ENCODE measurements at places on chromosomes 4 and X. TPM values are rescaled to one million over a fixed set of nuclear protein-coding genes. Genes with fewer than 3 reads are reported as not detected.

GRCh38 chr4:100103671-100104070 is 86.6 kb downstream of the DDIT4L start:
- DNase-seq, result no peak

- no peak for DNase-seq
These were observed 40.9 kb downstream of the SOWAHB start for GRCh38 chr4:76857074-76857409.

DNA sequence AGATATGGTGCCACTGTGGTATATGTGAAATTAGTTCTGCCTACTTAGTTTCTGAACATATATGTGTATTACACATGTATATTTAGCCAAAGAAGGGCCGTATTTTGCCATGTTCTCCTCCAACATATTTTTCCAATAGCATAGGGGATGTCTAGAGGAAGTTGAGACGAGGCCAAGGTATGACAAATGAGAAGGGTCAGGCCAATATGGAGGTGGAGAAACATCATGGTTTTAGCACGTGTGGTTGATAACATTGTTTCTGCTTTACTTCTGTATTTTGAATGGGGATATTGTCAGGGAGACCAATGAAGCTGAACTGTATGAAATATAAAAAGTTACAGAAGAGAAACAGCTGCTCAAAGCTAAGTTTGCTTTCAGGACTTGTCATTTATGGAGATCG is 246.7 kb upstream of the TLL1 start:
- DNase-seq, result no peak

DNA sequence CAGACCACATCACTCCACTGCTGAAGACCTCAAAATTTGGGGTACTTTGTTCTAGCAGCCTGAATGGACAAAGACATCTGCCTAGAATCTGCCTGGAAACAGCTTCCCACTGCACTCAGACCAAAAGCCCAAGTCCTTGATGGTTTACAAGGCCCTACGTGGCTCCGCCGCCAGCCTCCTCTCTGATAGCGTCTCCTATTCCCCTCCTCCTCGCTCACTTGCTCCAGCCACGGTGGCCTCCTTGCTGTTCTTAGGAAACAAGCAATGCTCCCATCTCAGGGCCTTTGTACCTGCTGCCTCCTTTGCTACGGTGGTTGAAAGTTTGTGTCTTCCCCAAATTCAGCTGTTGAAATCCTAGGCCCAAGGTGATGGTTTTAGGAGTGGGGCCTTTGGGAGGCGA is 34.7 kb upstream of the SORCS2 start:
- no peak for DNase-seq

GRCh38 chrX:129665916-129666644 is 11.3 kb upstream of the APLN start:
- DNase-seq, result no peak

DNA sequence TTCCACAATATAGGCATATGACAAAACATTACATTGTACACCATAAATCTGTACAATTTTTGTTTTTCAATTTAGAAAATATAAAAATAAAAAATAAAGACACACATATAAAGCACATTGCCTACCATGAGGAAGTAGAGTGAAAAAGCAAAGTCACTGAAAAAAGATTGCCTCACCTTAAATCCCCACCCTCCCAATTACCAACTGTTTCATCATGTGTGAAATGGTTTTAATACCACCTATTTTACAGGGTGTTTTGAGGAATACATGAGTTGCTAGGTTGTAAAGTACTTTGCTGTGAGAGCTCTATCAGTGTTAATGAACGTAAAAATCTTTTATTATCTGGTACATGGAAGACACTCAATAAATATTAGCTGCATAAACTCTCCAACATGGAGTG is 373.6 kb upstream of the NDST3 start:
- no peak for DNase-seq

GRCh38 chr4:87679449-87680169 is 29.5 kb downstream of the DMP1 start:
- peak; percentile 68 for DNase-seq

DNA sequence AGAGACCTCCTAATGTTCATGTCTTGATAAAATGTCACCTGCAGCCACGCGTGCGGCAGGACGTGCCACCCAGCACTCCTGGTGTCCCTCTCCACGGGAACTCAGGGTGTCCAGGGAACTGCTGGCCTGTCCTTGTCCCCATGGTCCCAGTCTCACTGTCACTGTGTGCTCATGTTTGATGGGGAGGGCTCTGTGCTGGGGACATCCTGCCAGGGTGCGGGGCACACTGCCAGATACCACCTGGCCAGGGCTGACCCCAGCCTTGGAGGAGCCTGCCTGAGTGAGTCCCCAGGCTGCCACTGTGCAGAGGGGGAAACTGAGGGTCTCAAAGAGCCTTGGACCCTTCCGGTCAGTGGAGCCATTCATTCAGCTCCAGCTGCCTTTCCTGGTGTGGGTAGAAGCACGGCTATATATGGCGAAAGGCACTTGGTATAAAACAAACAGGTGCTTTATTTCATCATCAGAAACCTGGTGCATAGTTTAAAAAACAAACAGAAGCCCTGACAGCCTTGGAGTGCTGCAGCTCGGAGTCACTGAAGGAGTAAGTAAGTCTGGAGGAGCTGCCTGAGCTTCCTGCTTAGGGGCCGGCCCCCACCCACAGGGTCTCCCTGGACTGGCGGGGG is 33.0 kb downstream of the NOP14 start:
- DNase-seq, result peak; percentile 64

- DNase-seq, result no peak
These were observed 21.7 kb downstream of the PDLIM3 start for GRCh38 chr4:185513489-185514181.

DNA sequence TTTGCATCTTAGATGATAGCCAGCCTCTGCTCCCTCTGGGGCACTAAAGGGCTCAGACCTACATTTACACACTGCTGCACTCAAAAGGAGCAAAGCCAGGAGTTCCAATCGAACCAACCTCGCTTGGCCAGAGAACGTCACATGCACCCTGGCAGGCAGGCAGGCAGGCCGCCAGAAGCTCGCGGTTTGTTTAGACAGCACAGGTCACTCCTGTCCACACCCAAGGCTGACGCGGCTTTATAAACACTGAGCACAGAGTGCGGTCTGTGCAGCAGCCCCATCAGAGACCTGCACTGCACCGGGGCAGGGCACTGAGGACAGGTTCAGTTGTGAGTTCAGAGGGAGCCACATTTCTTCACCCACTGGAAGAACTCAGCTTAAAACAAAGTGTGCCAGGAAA is 143.9 kb downstream of the BCOR start:
- peak; percentile 20 for DNase-seq

The TDO2 gene
- polyA plus RNA-seq, result 0.41 TPM

The SPINK2 gene
- not detected for polyA plus RNA-seq

The PRRG3 gene
- polyA plus RNA-seq, result 0.24 TPM

The LDB2 gene
- polyA plus RNA-seq, result 26.9 TPM
